T-helper 2 cell (primary cell): ENCODE measurements at places on chromosomes 6 and 20.

DNA sequence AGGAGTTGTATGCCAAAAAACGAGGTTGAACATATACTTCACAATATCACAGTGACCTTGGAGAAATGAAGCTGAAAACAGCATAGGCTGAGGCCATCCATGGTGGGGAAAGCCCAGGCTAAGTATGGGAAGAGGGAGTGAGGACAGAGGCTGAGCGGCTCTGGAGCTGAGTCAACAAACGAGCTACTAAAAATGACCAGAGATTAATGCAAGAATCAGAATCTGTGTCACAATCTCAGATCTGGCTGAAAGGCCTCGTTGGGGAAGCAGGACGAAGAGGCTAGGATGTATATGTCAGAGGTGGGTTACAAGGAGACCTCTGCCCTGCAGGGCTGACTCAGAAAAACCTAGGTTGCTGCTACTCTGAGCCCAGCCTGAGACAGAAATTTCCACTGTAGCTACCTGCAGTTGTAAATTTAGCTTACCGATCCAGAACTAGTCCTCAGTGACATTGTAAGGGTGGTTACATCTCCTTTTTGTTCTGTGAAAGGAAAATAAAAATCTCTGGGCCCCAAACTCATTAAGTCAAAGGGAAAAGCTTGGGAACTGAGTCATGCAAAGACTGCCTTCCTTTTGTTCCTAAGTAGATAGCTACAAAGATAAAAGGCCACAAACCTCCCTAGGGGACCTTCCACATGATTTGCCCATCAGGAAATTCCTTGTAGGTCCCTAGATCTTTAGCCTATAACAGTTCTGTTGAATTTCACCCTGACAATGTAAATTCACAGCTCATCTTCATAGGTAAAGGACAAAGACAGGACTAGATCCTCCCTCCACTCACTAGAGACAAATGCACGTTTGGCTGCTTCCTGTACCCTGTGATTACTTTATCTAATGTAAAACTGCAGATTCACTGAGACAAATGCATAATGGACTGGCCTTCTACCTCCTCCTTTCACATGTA lies 8.5 kb upstream of the TUBB2A start:
- DNase-seq: no peak

GRCh38 chr6:132253211-132253610 lies 148.1 kb downstream of the MOXD1 start:
- no peak for DNase-seq

DNA sequence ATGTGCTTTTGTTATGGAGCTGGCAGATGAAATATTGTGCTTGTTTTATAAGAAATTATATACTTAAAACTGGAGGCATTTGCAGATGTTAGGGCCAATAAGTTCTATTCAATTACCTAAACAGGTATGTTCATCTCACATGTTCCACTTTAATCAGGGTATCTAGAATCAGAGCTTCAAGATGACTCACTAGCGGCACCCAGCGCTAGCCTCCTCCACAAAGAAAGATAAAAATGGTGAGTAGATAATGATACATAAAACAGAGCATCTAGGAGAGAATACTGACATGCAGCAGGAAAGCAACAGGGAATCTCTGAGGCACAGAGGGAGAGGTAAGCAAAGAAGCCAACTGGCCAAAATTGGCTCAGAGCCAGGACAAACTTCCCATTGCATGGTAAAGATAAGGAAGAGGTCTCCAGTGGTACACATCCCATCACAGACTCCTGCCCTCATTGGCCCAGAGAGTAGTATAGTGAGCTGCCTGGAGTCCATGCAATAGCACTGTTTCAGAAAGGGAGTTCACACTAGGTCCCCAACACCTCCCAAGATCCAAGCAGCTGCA lies 200.7 kb upstream of the SPTLC3 start:
- no peak for DNase-seq

DNA sequence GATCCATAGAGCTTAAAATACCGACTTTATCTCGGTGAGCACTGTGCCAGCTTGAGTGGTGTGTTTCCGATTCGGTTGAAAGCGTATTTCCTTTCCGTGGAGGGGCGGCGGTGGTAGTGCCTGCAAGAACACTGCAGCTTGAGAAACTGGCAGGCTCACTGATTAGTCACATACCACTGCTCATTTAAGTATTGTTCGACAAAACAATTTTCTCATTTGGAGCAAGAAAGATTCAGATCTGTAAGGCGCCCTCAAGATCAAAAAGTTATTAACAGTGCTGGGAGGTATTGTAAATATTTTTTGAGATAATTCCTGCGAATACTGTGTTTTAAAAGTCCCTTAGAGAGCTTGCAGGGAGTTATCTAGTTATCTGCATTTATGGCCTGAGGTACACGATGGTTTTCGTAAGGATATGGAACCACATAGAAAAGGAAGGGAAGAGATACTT lies 1.3 kb downstream of the MAPK14 start:
- peak; percentile 14 for DNase-seq

DNA sequence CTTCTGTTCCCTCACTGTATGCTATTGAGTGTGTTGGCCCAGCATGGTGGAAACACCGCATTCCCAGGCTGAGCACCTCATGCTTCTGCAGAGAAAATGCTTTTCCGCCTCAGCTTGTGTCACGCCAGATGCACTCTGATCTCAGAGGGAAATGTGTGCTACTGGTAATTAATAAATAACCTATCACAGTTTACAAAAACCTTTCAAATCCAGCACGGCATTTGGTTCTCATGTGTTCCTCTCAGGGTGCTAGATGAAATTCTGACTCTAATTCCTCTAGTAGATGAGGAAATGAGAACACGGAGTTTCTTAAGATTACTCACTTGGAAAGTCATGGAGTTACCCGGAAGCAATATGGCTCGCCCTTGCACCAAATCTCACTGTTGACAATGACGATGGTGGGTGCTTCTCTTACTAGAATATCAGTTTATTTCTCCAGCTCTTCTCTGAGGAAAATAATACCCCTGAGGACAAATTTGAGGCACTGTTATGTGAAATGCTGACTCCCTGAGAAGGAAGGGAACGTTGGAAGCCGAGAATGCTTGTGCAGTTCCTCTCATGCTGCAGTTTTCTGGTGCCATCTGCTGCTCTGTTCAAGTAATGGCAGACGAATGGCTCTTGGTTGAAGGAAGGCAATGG lies 116.6 kb downstream of the RNF144B start:
- peak; percentile 57 for DNase-seq
